ENCODE measurements at places on chromosomes 3 and 15. TPM values are rescaled to one million over a fixed set of nuclear protein-coding genes. Genes with fewer than 3 reads are reported as not detected.

Gene WDR93
- not detected for total RNA-seq

Gene RSRC1
- total RNA-seq = 45.1 TPM

Gene PPP4R2
- total RNA-seq = 118 TPM

Gene CLDN16
- not detected for total RNA-seq

Gene SHC4
- 3.0 TPM for total RNA-seq

Gene AGBL1
- total RNA-seq = not detected

Gene CCDC51
- total RNA-seq = 21.9 TPM

Gene A4GNT
- total RNA-seq = not detected

Gene ENTPD3
- not detected for total RNA-seq

Gene CYP11A1
- 0.55 TPM for total RNA-seq

Gene GNAT1
- not detected for total RNA-seq

Gene FGF12
- total RNA-seq = not detected

Gene NEK10
- 0.73 TPM for total RNA-seq

Gene ADPRH
- 19.3 TPM for total RNA-seq

DNA sequence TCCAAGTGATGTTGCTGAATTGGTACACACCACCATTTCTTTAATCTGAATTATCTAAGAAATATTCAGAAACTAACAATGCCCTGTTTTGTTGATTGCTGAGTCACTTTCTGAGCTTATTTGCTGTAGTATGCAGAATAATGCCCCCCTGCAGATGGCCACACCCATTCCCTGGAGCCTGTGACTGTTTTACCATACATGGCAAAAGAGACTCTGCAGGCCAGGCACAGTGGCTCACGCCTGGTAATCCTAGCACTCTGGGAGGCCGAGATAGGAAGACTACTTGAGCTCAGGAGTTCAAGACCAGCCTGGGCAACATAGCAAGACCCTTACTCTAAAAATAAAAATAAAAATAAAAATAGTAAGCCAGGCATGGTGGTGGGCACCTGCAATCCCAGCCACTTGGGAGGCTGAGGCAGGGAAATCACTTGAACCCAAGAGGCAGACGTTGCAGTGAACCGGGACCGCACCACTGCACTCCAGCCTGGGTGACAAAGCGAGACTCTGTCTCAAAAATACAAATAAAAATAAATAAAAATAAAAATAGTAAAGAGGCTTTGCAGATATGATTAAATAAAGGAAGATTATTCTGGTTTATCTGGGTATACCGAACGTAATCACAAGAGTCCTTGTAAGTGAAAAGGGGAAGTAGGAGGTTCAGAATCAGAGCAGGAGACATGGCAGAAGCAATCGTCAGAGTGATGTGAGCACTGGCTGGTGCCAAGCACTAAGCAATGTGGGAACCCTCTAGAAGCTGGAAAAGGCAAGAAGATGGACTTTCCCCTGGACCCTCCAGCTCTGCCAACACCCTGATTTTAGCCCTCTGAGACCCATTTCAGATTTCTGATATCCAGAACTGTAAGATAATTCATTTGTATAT, 19.0 kb downstream of the PCYT1A start:
- no peak for DNase-seq
- no peaks in the 10 kb centered on the region for H3K27me3 ChIP-seq
- H3K36me3 ChIP-seq = peaks cover 43% of the 10 kb centered on the region

DNA sequence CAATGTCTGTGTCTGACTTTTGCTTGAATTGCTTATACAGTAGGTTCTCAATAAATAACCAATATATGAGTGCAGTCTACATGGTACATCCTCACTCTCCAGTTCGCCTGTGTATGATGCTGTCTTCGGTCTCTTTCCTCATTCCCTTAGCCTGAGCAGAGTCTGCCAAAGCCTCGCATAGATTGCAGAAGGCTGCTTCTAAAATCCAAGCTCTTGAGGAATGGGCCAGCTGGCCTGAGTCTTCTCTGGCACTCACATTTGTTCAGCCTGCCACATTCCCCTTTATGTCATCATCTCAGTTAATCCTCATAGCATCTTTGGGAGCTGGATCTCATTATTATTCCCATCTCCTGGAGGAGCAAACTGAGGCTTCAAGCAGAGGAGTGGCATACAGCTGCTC, 27.2 kb upstream of the ADAMTS7 start:
- DNase-seq = no peak
- no peaks in the 10 kb centered on the region for H3K4me1 ChIP-seq
- no peak overlapping the region for H3K27ac ChIP-seq
- H3K27me3 ChIP-seq = peaks cover 4% of the 10 kb centered on the region

DNA sequence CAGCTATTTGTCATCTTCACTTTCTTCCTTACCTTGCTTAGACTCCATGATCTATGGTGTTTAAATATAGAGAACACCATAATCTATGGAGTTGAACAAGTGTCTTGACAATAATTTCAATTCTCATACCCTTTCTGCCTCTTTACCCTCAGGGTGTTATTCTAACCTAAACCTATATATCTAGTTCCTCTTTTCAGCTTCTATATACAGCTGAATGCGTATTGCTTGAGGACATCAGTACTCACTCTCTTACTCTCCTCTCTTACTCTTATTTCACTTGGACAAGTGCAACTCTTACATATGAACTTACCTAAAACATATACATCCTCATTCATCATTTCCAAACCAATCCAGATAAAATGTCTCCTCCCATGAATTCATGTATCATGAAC, 187.1 kb downstream of the RAP2B start:
- no peak overlapping the region for H3K27ac ChIP-seq
- H3K36me3 ChIP-seq = no peaks in the 10 kb centered on the region
- no peak overlapping the region for H3K4me3 ChIP-seq

DNA sequence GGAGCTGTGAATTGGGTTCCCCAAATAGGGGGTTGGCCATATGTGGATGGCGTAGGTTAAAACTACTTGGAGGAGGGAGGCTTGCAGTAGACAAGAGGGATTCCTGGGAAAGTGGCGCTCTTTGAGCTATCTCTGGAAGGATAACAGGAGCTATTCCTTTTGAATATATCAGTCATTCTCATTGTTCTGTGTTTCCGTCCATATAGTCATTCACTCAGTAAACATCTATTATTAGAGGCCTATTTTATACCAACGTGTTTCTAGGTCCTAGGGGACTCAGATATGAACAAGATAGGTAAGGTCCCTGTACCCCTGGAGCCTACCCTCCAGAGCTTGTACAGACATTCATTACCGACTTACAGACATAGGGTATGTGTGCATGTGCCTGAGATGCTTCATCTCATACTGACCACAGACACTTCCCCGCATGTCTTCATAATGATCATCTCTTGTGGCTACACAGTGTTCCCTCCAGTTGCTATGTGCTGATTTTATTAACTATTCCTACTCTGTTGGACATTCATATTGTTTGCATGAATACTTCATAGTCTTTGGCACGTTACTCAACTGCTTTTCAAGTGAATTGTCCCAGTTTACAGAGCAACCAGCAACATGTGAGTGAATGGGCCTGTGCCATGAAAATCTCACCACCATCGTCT, 55.8 kb upstream of the VILL start:
- H3K36me3 ChIP-seq = no peaks in the 10 kb centered on the region
- no peaks in the 10 kb centered on the region for H3K4me1 ChIP-seq
- no peak overlapping the region for H3K4me3 ChIP-seq
- no peak for DNase-seq

GRCh38 chr3:119304201-119304713, 10.1 kb downstream of the ARHGAP31 start:
- peaks cover 19% of the 10 kb centered on the region for H3K4me1 ChIP-seq
- DNase-seq = no peak
- no peaks in the 10 kb centered on the region for H3K27me3 ChIP-seq
- no peaks in the 10 kb centered on the region for H3K36me3 ChIP-seq

GRCh38 chr3:120212505-120212904, 72.5 kb downstream of the GPR156 start:
- no peak overlapping the region for H3K27ac ChIP-seq
- no peaks in the 10 kb centered on the region for H3K36me3 ChIP-seq
- peaks cover 20% of the 10 kb centered on the region for H3K27me3 ChIP-seq
- no peak overlapping the region for H3K4me3 ChIP-seq

- no peaks in the 10 kb centered on the region for H3K36me3 ChIP-seq
- H3K27ac ChIP-seq = no peak within 1 kb of the TSS
- H3K27me3 ChIP-seq = peaks cover 23% of the 10 kb centered on the region
- H3K4me3 ChIP-seq = peak within 1 kb of the TSS; percentile 21
- peaks cover 5% of the 10 kb centered on the region for H3K4me1 ChIP-seq
- no peak for DNase-seq
Measured at GRCh38 chr15:78641102-78641748, at the start of gene CHRNB4. Gene CHRNB4 (minus strand): TSS chr15:78641210. CDS start chr15:78641133, 77 bp downstream.

- H3K36me3 ChIP-seq = peaks cover 19% of the 10 kb centered on the region
- no peak overlapping the region for H3K27ac ChIP-seq
- no peak overlapping the region for H3K4me3 ChIP-seq
- H3K27me3 ChIP-seq = no peaks in the 10 kb centered on the region
- no peak for DNase-seq
Measured at GRCh38 chr3:113405180-113405579, 36.1 kb downstream of the CFAP44 start.

- no peaks in the 10 kb centered on the region for H3K4me1 ChIP-seq
- H3K4me3 ChIP-seq = no peak overlapping the region
- H3K27ac ChIP-seq = no peak overlapping the region
- no peaks in the 10 kb centered on the region for H3K27me3 ChIP-seq
Measured at GRCh38 chr3:182921665-182922355, 58.5 kb downstream of the DCUN1D1 start.

GRCh38 chr3:55735976-55736375, 248.9 kb upstream of the WNT5A start:
- no peak for DNase-seq
- no peak overlapping the region for H3K27ac ChIP-seq
- H3K4me3 ChIP-seq = no peak overlapping the region
- no peaks in the 10 kb centered on the region for H3K36me3 ChIP-seq
- H3K4me1 ChIP-seq = no peaks in the 10 kb centered on the region

DNA sequence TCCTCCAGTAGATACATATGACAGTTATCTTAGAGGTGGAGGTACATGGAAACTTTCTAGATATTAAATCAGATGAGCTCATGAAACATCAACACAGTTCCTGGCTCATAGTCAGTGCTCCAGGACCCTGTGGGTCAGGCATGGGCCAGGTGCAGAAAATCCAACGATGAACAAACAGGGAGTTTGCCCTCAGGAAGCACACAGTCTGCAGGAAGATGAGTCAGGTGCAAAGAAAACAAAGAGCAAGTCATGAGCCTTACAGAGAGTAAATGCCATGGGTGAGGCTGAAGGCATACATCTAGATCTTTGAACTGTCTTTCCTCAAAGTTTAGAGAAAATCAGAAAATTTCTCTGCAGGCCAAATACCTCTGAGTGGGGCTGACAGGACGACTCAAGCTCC, 184.2 kb upstream of the TPM1 start:
- H3K4me1 ChIP-seq = peaks cover 7% of the 10 kb centered on the region
- H3K27ac ChIP-seq = no peak overlapping the region
- H3K27me3 ChIP-seq = peaks cover 37% of the 10 kb centered on the region
- no peaks in the 10 kb centered on the region for H3K36me3 ChIP-seq

DNA sequence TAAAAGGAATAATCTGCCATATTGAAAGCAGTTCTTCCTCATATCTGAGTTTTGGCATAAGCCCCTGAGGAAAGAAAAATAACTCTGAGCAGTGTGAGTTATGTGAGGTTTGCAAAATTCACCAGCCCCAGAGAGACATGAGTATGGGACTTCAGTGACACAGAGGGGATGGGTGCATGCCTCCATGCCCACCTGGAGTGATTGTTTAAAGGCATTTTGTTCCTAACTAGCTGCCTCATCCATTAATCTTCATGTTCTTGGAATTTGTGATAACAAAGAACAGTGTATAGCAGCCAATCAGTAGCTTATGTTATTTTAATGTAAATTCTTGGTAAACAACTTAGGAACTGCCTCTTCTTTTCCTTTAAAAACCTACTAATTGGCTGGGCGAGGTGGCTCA, 11.1 kb upstream of the ESYT3 start:
- no peaks in the 10 kb centered on the region for H3K4me1 ChIP-seq
- no peak overlapping the region for H3K4me3 ChIP-seq
- peaks cover 18% of the 10 kb centered on the region for H3K27me3 ChIP-seq
- no peaks in the 10 kb centered on the region for H3K36me3 ChIP-seq

GRCh38 chr3:51678186-51678585, 7.1 kb downstream of the TEX264 start:
- peak overlapping the region; percentile 70 for H3K27ac ChIP-seq
- H3K4me1 ChIP-seq = peaks cover 94% of the 10 kb centered on the region
- peaks cover 27% of the 10 kb centered on the region for H3K36me3 ChIP-seq

DNA sequence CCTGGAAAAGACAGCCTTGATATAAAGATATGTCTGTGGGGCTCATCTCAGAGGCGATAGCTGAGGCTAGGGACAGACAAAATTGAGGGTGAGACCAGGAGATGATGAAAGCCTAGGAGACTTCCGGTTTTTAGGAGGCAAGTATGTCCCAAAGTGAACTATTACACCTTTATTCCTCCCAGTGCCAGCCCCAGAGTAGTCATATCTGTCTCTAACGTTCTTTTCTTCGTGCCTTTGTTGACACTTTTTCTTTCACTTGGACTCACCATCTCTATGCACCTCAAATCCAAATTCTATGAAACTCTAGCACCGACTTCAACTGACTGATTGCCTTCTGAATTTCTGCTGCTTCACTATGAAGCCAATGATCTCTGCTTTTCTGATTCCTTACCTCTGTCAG, 93.8 kb upstream of the RASGRP1 start:
- H3K4me3 ChIP-seq = no peak overlapping the region
- no peak for DNase-seq
- peaks cover 56% of the 10 kb centered on the region for H3K4me1 ChIP-seq
- H3K27me3 ChIP-seq = no peaks in the 10 kb centered on the region
- H3K36me3 ChIP-seq = peaks cover 22% of the 10 kb centered on the region
- H3K27ac ChIP-seq = peak overlapping the region; percentile 62

- H3K4me1 ChIP-seq = peaks cover 54% of the 10 kb centered on the region
- no peak overlapping the region for H3K4me3 ChIP-seq
- H3K36me3 ChIP-seq = peaks cover 33% of the 10 kb centered on the region
- no peaks in the 10 kb centered on the region for H3K27me3 ChIP-seq
- no peak for DNase-seq
Measured at GRCh38 chr3:187016639-187017345, 86.5 kb downstream of the ST6GAL1 start.

DNA sequence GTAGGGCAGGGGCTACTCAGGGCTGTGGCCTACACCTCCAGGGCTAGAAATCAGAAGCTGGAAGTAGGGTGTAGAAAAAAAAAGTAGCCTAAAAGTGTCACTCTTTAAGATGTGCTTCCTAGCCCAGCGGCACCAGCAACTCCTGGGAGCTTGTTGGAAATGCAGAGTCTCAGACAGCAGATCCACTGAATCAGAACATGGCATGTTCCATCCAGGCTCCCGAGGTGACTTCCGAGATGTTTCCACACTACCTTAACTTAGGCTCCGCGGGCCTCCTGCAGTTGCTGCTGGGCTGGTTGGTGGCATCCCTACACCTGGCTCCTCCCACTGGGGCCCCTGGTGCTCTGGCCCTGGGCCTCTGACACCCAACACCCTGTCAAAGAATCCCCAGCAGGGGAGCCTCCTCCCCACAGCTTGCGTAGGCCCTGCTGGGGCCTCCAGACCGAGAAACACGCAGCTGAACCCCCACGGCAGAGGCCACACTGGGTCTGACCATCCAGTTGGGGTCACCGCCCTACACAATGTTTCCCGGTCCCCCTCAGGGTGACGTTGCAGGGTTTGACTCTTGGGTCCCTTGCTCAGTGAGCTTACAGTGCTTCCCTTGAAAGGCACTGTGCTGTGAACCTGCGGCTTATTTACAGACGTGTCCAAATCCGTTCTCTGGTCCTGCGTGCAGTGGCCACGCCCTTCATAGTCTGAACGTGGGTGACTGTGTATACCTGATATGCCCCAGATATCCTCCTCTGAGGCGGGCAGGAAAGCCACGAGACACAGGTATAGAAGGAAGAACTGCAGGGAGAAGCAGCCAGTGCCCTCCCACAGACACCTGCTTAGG, 46.5 kb downstream of the FAM174B start:
- H3K36me3 ChIP-seq = no peaks in the 10 kb centered on the region
- peaks cover under 1% of the 10 kb centered on the region for H3K4me1 ChIP-seq
- no peak for DNase-seq
- H3K27me3 ChIP-seq = peaks cover 7% of the 10 kb centered on the region
- no peak overlapping the region for H3K4me3 ChIP-seq

Measured in activated CD8-positive, alpha-beta memory T cell treated with anti-CD3 and anti-CD28 coated beads, Interleukin-2, amount 10 ng/mL, durations not matched to agents 7 days and 5 days (primary cell).